ENCODE measurements at places on chromosomes 5 and 9.

GRCh38 chr9:137236238-137236935 is 4.7 kb upstream of the TUBB4B start:
- peak; percentile 34 for DNase-seq

DNA sequence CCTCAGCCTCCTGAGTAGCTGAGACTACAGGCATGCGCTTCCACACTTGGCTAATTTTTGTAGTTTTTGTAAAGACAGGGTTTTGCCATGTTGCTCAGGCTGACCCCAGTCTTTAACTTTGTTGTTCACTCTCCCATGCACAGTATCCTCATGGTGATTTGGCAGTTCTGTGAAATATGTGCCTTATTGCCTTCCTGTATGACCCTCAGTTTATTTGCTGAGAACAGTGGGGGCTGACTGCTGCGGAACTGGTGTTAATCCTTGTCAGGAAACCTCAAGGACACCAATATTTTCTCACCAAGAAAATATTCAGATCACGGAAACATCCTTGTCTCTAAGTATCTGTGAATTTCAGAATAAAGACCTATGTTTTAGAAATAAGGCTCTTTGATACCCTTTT is 287.8 kb downstream of the ARRDC3 start:
- DNase-seq: no peak

- no peak for DNase-seq
Observed at GRCh38 chr9:89553451-89554010, 51.3 kb upstream of the GADD45G start.

DNA sequence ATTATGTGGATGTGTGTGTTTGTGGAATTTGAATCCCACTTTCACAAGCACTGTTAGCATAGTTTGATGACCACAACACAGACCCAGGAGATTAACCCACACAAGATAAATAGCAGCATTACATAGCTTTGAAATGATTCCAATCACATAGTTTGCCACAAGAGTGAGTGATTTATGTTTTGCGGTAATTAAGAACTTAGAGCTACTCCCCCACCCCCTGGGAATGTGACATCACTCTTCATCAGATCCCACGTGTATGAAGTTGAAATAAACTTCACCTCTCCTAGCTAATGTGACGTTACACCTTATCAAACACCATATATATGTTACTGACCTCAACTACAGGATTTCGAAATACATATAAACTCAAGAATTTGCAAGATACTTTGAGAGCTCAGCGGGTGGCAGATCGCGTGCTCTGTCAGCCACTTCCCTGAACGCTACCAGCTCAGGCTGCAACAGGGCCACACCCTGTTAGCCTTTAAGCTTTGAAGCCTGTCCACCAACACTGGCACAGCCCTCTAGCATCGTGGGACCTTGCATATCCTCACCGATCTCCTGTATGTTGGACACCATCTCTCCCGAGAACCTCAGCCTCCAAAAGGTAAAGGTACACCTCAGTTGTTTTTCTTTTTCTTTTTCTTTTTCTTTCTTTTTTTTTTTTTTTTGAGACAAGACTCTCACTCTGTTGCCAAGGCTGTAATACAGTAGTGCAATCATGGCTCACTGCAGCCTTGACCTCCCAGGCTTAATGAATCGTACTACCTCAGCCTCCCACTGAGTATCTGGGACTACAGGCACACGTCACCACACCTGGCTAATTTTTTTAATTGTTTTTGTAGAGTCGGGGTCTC is 1.7 kb upstream of the AGTPBP1 start:
- DNase-seq: no peak

DNA sequence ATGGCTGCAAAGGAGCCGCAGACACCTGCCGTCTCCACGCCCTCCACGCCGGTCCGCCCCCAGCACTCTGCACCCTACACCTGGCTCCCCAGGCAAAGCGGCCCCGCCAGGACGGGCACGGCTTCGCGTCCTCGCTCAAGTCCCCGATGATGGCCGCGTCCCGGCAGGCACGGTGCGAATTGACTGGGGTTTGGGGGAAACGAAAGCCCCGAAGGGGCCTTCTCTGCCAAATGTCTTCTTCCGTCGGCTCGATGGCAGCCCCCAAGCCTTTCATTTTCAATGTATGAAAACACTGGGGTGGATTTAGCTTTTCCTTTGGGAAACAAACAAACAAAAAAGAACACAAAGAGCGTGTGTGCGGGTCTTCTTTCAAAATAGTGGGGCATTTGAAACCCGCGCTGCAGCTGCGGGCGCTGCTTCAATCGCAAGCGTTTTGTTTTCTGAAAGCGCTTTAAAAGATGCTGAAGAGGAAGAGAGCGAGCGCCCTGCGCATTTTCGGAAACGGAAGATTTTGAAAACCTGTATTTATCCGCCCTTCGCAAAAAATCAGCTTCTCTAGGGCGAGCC is 160.0 kb downstream of the RMI1 start:
- no peak for DNase-seq

DNA sequence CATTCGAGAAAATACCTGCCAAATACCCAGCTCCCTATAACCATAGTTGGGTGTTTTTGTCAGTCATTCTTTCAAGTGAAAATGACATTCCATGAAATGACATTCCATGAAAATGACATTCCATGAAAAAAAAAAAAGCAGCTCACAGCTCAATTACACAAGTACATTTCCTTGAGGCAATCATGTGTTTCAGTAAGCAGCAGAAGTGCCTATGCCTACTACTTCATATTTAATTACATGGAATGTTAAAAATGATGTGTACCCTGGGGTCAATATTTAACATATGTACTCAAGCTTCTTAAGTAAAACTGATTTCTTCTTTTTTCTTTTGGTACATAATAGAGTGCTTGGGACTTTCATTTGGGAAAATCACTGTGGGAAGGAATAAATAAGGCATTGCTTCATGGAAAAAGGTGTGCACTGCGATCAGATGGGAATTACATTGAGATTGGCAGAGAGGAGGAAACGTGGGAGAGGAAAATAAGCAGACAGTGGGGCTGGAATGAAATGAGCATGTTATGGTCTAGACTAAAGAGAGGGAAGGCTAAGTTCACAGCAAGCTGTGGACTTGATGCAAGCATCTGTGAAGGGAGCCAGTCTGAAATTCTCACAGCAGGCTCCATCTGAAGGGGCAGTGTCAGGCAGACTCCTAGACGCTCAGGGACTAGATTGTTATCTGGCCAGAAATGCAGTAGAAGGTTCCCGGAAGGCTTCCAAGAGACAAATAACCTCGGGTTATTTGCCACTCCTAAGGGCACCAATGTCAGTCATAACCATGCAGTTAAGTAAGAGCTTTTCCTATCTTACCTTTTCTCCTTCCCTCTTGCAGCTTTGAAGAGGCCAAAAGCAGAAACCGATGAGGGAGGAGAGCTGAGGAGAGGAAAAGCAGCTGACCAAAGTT is 15.2 kb upstream of the SPATA9 start:
- DNase-seq: no peak
